Smooth muscle cell of bladder (primary cell): ENCODE measurements at places on chromosomes 12 and 14. TPM values are rescaled to one million over a fixed set of nuclear protein-coding genes. Genes with fewer than 3 reads are reported as not detected.

Gene MYL6
- total RNA-seq = 2,455 and 2,914 TPM in 2 replicates

Gene DHRS2
- 0.14 and 0.28 TPM in 2 replicates for total RNA-seq

Gene LRRIQ1
- total RNA-seq = 0.14 and 0.28 TPM in 2 replicates

Gene FAM186B
- 0.28 and 0.37 TPM in 2 replicates for total RNA-seq
